SK-MEL-5 (cell line): ENCODE measurements at places on chromosomes 3 and 15. TPM values are rescaled to one million over a fixed set of nuclear protein-coding genes. Genes with fewer than 3 reads are reported as not detected.

The PP2D1 gene
- not detected in 2 replicates for total RNA-seq

The A4GNT gene
- total RNA-seq, result not detected in 2 replicates

The ZNF621 gene
- 6.8 and 8.3 TPM in 2 replicates for total RNA-seq

The CLRN1 gene
- total RNA-seq, result not detected in 2 replicates

The KIF15 gene
- 10.0 and 12.8 TPM in 2 replicates for total RNA-seq

The NMNAT3 gene
- 0.85 and 0.93 TPM in 2 replicates for total RNA-seq

The SPPL2A gene
- total RNA-seq, result 140 and 152 TPM in 2 replicates

The TICRR gene
- total RNA-seq, result 3.2 and 3.7 TPM in 2 replicates

The KBTBD12 gene
- total RNA-seq, result not detected in 2 replicates

The LMCD1 gene
- 24.3 and 28.0 TPM in 2 replicates for total RNA-seq

The TRAT1 gene
- total RNA-seq, result not detected in 2 replicates

The ALDH1A2 gene
- total RNA-seq, result 0.18 TPM in 1 of 2 replicates, not detected in the other

The CPLX3 gene
- total RNA-seq, result not detected in 2 replicates

The IQGAP1 gene
- total RNA-seq, result 141 and 153 TPM in 2 replicates

The ISLR2 gene
- total RNA-seq, result not detected in 2 replicates

The TMEM212 gene
- total RNA-seq, result not detected in 2 replicates

The FEZF2 gene
- total RNA-seq, result not detected in 2 replicates

The LRRK1 gene
- 0.80 and 1.0 TPM in 2 replicates for total RNA-seq

The EXOSC7 gene
- 53.7 and 57.8 TPM in 2 replicates for total RNA-seq

The DLEC1 gene
- total RNA-seq, result not detected in 2 replicates

The HHATL gene
- not detected in 2 replicates for total RNA-seq

The CCDC39 gene
- not detected in 2 replicates for total RNA-seq

The MUC4 gene
- total RNA-seq, result not detected in 2 replicates

The SCG3 gene
- 0.37 and 0.67 TPM in 2 replicates for total RNA-seq

The SCAMP5 gene
- total RNA-seq, result 3.4 and 5.4 TPM in 2 replicates

The INKA1 gene
- 3.4 and 6.9 TPM in 2 replicates for total RNA-seq

The GP5 gene
- not detected in 2 replicates for total RNA-seq

The TGM4 gene
- total RNA-seq, result not detected in 2 replicates

The FBN1 gene
- 0.82 and 3.2 TPM in 2 replicates for total RNA-seq

The SLC6A1 gene
- not detected in 2 replicates for total RNA-seq

The CAMP gene
- 1.1 TPM in 1 of 2 replicates, not detected in the other for total RNA-seq

The GMNC gene
- total RNA-seq, result not detected in 2 replicates
